Left kidney (tissue), 8 donors: ENCODE measurements at places on chromosomes 5 and 9. TPM values are rescaled to one million over a fixed set of nuclear protein-coding genes. Genes with fewer than 3 reads are reported as not detected.

Gene SLC6A19
- polyA plus RNA-seq: 67.4 TPM

Gene MIGA2
- 18.8 TPM for polyA plus RNA-seq

Gene CDH9
- 21.8 TPM for polyA plus RNA-seq

Gene POC5
- 21.7 TPM for polyA plus RNA-seq

Gene DOCK2
- 2.6 TPM for polyA plus RNA-seq

Gene APBB3
- 58.6 TPM for polyA plus RNA-seq

Gene RHOBTB3
- 78.0 TPM for polyA plus RNA-seq

Gene PAPPA
- polyA plus RNA-seq: 3.5 TPM

Gene AGXT2
- 45.6 TPM for polyA plus RNA-seq

Gene EGFL7
- polyA plus RNA-seq: 38.8 TPM

Gene DDX4
- polyA plus RNA-seq: 0.12 TPM

Gene ANKDD1B
- 9.7 TPM for polyA plus RNA-seq

Gene NMUR2
- polyA plus RNA-seq: 0.15 TPM

Gene SPATA31E1
- polyA plus RNA-seq: not detected

Gene MAMDC2
- 7.0 TPM for polyA plus RNA-seq

Gene SLC34A3
- polyA plus RNA-seq: 7.4 TPM

Gene SNCAIP
- 26.1 TPM for polyA plus RNA-seq

Gene MTAP
- 48.1 TPM for polyA plus RNA-seq

Gene KCNIP1
- polyA plus RNA-seq: 10.8 TPM

Gene CDH12
- 7.5 TPM for polyA plus RNA-seq

Gene TOR2A
- 11.9 TPM for polyA plus RNA-seq

Gene CD72
- polyA plus RNA-seq: 3.6 TPM

Gene ADAMTS6
- polyA plus RNA-seq: 3.2 TPM

Gene TAF11L10
- not detected for polyA plus RNA-seq

Gene PDZD2
- polyA plus RNA-seq: 22.1 TPM

Gene CCL27
- polyA plus RNA-seq: 1.1 TPM

Gene DOLK
- polyA plus RNA-seq: 14.4 TPM

Gene OMD
- polyA plus RNA-seq: 0.62 TPM
